Endodermal cell (in vitro differentiated cells): ENCODE measurements at places on chromosomes 1 and 21. TPM values are rescaled to one million over a fixed set of nuclear protein-coding genes. Genes with fewer than 3 reads are reported as not detected.

The CHD5 gene
- 0.69 to 1.0 TPM (median 0.82 TPM) in 3 replicates for total RNA-seq

The WNT2B gene
- total RNA-seq = 0.35 to 0.51 TPM (median 0.40 TPM) in 3 replicates

The THEM5 gene
- total RNA-seq = not detected in 3 replicates

The MMP23B gene
- 17.0 and 19.9 TPM in 2 replicates for total RNA-seq

The TIPRL gene
- 29.3 and 33.5 TPM in 2 replicates for total RNA-seq

The DSTYK gene
- 8.0 and 9.8 TPM in 2 replicates for total RNA-seq

The NID1 gene
- total RNA-seq = 17.6 and 18.3 TPM in 2 replicates
